Bronchial epithelial cell (primary cell): ENCODE measurements at places on chromosomes 11 and 22. TPM values are rescaled to one million over a fixed set of nuclear protein-coding genes. Genes with fewer than 3 reads are reported as not detected.

DNA sequence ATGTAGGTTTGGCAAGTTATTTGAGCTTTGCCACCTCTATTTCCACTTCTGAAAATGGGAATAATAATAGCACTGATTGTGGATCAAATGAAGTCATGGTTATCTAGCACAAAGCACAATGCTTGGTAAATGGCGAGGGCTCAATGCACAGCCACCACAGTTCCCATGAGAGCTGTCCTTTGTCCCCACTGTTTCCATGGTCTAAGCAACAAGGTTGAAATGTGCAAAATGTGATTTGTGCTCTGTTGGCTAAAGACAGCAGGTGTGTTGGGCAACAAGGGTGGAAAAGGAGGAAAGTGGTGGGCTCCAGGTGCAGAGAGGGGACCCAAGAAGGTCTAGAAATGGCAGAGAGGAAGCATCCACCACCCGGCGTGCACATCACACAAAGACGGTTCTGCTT is 200.5 kb downstream of the TRIM29 start:
- DNase-seq: no peak

- DNase-seq: no peak
Observed at GRCh38 chr22:22702237-22703202, 58.1 kb downstream of the GGTLC2 start.

GRCh38 chr11:131353766-131354165 is 16.6 kb upstream of the NTM start:
- DNase-seq: no peak

DNA sequence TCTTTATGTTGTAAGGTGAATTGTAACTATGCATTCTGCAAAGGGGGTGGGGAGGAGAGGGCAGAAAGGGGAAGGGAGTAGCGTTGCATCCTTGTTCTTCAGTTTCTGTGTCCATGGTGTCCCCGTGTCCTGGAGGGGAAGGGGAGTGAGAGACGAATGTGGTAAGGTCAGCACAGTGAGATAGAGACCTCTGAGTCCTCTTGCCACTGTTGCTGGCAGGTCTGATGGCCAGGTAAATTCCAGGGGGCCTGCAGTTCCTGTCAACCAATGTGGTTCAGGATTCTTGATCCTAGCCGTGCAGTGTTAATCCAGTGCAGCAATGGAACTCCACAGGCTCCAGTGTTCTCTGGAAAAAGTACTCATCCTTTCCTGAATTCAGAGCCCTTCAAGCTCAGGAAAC is 14.6 kb upstream of the ADSL start:
- DNase-seq: no peak

GRCh38 chr11:88405853-88406252 is 68.3 kb upstream of the CTSC start:
- peak; percentile 45 for DNase-seq

- no peak for DNase-seq
Observed at GRCh38 chr11:126996036-126996804, 4.3 kb downstream of the KIRREL3 start.

- no peak for DNase-seq
Observed at GRCh38 chr11:2914455-2915195, 14.6 kb downstream of the PHLDA2 start.

Gene KRTAP5-2
- not detected in 2 replicates for total RNA-seq

Gene PNPLA5
- not detected in 2 replicates for total RNA-seq
